NCI-H2029 treated with DMSO at 0.1 percent for 48 hours (cell line): ENCODE measurements at places on chromosomes 7 and 10.

DNA sequence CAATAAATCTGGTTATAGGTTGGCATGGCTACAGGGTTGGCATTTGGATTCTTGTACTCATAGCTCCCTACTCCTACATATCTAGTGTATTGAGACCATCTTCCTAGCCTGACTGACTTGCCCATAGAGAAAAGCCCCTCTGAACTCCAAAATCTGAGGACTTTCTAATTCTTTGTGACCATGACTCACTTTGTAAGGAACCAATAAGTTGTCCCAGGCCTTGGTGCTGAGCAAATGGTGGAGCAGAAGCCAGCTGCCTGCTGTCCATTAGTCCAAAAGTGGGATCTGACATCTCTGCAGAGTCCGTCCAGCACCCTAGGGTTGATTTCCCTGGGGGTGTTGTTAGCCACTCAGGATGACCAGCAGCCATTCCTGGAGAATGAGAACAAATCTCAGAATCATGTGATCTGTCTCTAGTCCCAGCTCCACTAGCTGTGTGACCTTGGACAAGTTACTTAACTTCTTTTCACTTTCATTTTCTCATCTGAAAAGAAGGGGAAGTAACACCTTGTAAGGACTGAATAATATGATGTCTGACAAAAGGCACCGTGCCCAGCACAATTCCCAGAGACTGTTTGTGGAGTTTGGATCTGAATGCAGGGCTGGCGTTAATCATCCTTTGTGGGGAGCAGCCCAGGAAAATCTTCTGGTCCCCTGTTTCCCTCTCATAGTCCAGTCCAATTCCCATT is 44.1 kb downstream of the MTURN start:
- DNase-seq, result no peak

- DNase-seq, result peak; percentile 93
Observed at GRCh38 chr7:68185631-68186456, 1189.2 kb downstream of the TYW1 start.

DNA sequence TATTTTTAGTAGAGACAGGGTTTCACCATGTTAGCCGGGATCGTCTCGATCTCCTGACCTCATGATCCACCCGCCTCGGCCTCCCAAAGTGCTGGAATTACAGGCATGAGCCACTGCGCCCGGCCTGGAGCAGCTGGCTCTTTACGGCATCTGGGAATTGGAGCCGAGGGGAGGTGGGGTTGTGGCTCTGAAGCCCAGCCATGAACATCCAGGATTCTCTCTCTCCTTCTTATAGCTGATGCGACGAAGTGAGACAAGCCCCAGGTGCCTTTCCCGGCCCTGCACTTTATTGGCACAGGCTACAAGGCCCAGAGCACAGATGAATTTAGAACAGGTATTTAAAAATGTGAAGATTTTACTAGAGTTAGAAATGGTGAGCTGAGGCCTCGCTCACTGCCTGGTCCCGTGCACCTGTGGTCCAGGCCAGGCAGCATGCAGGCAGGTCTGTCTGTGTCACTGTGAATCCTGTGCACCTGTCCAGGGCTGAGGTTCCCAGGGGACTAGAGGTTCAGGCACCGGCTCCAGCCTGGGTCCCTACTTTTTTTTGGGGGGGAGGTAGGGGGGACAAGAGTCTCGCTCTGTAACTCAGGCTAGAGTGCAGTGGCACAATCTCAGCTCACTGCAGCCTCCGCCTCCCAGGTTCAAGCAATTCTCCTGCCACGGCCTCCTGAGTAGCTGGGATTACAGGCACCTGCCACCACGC is 379.7 kb upstream of the FOXK1 start:
- no peak for DNase-seq

DNA sequence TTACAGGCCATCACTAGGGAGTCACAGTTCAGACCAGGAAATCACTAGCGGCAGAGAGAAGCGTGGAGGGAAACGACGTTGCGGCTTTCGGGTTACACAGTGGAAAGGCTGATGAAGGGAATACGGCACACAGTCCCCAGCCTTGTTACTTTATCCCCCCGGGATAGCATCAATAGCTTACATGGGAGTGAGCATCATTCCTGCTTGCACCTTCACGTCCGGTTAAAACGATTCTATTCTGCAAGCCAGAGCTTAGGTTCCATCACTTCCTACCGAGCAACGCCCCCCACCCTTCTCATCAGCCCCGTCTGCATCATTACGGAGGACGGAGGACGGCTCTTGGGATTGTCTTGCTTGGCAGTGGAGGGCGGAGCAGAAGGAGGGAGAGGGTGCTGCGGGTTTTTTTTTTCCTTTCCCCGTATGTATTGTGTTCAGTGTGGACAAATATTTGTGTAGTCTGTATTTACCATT is 124.9 kb downstream of the CLEC2L start:
- no peak for DNase-seq

DNA sequence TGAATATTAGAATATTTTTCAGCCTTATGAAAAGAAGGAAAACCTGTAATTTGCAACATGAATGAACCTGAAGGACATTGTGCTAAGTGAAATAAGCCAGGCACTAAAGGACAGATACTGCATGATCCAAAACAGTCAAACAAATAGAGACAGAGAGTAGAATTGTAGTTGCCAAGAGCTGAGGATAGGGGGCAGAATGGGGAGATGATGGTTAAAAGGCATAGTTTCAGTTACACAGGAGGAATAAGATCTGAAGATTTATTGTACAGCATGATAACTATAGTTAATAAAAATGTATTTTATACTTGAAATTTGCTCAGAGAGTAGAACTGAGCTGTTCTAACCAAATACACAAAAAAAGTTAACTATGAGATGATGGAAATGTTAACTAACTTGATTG is 149.0 kb upstream of the TMEM106B start:
- no peak for DNase-seq

DNA sequence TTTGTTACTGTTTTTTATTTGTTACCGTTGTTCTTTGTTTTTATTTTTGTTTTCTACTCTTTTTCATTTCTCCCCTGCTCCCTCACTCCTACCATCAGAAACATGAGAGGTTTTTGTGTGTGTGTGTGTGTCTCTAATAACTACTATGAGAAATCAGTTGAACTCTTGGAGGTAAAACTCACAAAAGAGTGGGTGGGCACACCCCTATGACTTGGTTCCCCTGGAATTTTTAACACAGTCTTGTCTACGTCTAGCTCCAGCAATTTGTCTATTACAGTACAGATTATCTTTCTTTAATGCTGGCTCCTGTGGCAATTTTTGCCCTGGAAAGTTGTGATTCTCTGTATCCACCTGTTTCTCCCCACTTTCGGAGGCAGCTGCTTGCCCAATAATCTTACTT is 56.2 kb downstream of the AOAH start:
- no peak for DNase-seq

GRCh38 chr10:79178614-79179163 is 109.9 kb downstream of the ZMIZ1 start:
- DNase-seq, result no peak
